ENCODE measurements at places on chromosomes 1 and 21.

DNA sequence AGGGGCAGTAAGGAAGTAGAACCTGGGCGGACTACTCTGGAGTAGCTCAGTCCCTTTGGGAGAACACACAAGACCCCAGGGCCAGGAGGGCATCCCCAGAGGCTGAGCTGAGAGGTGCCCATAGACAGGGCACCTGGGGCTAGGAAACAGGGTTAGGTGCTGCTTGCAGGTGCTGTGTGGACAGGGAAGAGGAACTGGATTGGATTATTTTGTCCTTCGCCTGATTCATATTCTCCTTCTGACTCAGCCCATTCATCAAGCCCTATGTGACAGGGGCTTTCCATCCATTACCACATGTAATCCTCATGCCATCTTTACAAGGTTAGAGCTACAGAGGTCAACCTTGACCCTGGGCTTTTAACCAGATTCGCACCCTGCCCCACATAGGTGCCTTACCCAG, 183.9 kb downstream of the C1orf94 start:
- no peak for DNase-seq

- no peak for DNase-seq
Observed at GRCh38 chr1:20009212-20009611, 29.8 kb upstream of the PLA2G2A start.

- DNase-seq = no peak
Observed at GRCh38 chr1:234401658-234402057, 28.4 kb downstream of the COA6 start.

DNA sequence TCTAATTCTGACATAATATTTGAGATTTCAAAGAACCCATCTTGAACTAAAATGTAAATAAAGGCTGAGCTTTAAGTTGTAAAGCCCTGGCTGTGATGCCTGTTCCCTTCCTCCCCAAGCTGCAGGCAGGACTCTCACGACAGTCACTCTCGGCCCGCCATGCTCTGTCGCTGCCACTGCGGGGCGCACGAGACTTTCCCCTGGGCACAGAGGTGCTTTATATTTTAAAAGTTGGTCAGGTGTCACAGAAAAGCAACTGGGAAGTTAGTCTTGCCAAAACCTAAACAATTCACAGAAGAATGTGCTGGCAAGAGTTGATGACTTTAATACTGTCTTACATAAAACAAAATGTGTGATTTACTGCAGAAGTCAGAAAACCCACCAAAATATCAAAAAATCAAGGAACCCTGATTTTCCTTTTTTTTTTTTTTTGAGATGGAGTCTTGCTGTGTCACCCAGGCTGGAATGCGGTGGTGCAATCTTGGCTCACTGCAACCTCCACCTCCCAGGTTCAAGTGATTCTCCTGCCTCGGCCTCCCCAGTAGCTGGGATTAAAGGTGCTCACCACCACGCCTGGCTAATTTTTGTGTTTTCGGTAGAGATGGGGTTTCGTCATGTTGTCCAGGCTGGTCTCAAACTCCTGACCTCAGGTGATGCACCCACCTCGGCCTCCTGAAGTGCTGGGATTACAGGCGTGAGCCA, 10.7 kb downstream of the LRRC47 start:
- no peak for DNase-seq

DNA sequence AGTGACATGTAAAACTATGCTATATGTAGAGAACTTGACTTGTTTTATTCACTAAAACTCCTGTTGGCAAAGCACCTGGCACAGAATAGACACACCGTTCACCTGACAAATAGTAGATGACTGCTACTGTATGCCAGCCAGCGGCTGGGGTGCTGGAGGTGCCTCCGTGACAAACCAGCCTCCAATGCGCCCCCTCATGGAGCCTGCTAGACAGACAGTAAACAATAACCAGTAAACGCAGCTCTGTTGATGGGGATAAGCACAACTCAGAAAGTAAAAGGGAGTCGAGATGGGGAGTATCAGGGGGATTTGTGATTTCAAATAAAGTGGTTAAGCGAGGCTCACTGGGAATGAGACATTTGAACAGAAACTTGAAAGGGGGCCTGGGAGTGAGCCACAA, 107.2 kb downstream of the PRDM2 start:
- peak; percentile 56 for DNase-seq

DNA sequence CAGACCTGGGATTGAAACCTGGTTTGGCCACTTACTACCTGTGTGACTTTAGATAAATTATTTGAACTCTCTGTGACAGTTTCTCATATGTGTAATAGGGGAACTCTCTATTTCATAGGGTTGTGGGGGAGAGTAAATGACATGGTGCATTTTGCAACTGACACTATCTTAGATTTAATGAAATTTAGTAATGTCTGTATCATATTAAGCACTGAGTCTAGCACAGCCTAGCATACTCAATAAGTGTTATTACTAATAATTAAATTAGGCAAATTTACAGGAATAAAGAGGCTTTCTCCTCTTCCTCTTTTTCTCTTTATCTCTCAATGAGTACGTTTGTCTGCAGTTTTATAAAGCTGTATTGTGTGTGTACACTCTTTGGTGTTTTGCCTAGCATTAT, 80.2 kb upstream of the MACF1 start:
- no peak for DNase-seq

GRCh38 chr1:248828845-248829244, 3.1 kb upstream of the SH3BP5L start:
- peak; percentile 56 for DNase-seq

GRCh38 chr1:45908611-45909140, 105.3 kb downstream of the MAST2 start:
- DNase-seq = no peak

- peak; percentile 52 for DNase-seq
Observed at GRCh38 chr1:206705191-206705590, 20.5 kb downstream of the MAPKAPK2 start.

GRCh38 chr21:44297525-44298290, 2.1 kb upstream of the PFKL start:
- peak; percentile 94 for DNase-seq

GRCh38 chr21:14911351-14911750, 153.4 kb downstream of the NRIP1 start:
- no peak for DNase-seq

GRCh38 chr1:222914861-222915632, 100.2 kb downstream of the DISP1 start:
- DNase-seq = no peak

DNA sequence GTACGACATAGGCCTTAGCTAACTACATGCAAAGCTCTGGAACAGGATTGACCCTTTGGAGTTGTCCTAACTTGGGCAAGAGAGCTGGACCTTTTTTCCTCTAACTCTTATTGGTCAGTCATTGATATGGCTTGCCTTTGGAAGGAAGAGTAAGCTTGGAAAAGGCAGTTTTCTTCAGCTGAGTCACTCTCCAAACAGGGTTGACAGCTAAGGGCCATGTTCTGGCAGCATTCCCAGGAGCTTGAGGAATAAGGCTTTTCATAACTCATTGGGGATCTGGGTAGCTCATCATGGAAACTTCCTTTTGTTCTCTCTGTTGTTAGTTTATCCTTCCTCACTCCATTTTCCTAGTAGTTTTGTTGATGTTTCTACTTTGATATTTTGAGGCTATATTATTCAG, 14.5 kb upstream of the ERRFI1 start:
- peak; percentile 85 for DNase-seq

GRCh38 chr1:172325531-172325930, 95.0 kb upstream of the C1orf105 start:
- DNase-seq = peak; percentile 50

GRCh38 chr1:211352465-211352864, 25.8 kb downstream of the TRAF5 start:
- DNase-seq = no peak

GRCh38 chr1:228093050-228093906, 9.8 kb downstream of the C1orf35 start:
- DNase-seq = peak; percentile 3

- no peak for DNase-seq
Observed at GRCh38 chr1:75237316-75237715, 103.1 kb downstream of the LHX8 start.

DNA sequence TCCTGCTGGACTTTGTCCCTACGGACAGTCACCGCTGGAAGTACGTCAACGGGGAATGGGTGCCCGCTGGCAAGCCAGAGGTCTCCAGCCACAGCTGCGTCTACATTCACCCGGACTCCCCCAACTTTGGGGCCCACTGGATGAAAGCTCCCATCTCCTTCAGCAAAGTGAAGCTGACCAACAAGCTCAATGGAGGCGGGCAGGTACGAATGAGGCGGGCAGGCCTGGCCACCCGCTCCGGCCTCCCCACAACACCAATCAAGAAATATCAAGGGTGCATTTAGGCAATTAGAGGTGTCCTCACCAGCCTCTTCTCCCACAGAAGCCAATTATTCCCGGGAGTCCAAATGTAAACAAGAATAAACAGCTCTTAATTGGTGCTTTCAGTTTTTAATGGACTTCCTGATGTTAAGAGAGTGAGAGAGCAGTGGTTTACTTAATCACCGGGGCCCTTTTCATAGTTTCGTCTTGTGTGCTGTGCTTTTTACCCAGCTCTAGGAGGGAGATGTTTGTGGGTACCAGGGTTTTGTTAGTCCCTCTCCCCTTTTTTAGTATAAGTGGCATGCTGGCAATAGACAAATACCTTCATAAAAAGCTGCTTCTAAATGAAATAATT, 10.7 kb downstream of the TBX19 start:
- no peak for DNase-seq

DNA sequence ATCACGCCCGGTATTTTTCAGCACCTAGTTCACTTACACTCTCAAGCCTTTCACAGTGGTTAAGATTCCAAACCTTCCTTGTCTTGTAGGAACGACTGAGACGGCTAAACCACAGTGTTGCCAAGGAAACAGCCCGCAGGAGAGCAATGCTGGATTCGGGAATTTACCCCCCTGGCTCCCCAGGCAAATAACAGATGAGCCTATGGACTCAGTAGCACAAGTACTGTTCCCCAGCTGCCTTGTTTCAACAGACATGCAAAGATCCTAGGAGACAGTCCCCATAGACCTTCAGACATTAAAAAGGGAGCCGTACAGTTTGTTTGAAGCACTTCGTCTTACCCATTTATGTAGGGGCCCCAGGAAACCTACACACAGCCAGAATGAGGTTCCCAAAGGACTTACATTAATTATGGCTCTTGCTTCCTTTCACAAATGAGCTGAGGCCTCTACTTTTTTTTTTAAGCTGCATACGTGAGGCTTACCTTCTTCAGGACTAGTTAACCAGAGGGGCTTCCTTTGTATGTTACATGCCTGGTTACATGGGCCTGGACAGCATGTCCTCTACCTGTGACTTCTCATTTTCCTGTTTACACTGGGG, 2.7 kb downstream of the SNAPIN start:
- DNase-seq = no peak

- DNase-seq = no peak
Observed at GRCh38 chr1:13730751-13731482, 30.9 kb downstream of the PRDM2 start.

- peak; percentile 79 for DNase-seq
Observed at GRCh38 chr1:11784993-11785769, 20.6 kb downstream of the MTHFR start.

GRCh38 chr1:205787287-205787916, 12.1 kb upstream of the RAB29 start:
- DNase-seq = no peak
